ENCODE measurements at places on chromosomes 13 and 19.

DNA sequence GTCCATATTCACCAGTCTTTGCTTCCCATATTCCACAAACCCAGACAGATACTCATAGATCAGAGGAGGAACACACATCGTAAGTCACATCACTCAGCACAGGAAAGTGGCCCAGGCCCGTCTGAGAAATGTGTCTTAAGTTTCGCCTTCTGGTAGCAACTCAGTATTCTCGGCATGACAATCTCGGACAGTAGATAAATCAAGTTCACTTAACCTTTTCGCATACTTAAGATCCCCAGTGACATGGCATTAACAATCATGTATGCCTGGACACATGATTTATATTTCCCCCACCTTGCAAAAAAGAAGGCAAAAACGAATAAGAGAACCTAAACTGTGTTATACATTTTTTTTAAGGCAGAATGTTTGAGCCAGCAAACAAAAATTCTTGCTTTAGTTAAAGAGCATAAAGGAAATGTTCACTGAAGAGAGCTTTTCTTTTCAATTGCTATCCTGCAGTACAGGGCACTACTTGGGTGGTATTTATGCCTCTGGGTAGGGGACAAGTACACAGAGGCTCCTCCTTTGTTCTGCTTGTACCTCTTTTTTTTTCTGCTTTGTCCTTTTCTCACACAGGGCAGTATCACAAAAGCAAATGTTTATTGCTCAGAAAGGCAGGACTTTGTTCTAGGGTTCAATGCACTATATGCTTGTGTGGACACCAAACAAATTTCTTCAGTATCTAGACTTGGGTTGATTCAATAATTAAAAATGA is 360.6 kb downstream of the TDRD3 start:
- no peak for DNase-seq

GRCh38 chr19:1913781-1914577 is 8.8 kb downstream of the ADAT3 start:
- no peak for DNase-seq

DNA sequence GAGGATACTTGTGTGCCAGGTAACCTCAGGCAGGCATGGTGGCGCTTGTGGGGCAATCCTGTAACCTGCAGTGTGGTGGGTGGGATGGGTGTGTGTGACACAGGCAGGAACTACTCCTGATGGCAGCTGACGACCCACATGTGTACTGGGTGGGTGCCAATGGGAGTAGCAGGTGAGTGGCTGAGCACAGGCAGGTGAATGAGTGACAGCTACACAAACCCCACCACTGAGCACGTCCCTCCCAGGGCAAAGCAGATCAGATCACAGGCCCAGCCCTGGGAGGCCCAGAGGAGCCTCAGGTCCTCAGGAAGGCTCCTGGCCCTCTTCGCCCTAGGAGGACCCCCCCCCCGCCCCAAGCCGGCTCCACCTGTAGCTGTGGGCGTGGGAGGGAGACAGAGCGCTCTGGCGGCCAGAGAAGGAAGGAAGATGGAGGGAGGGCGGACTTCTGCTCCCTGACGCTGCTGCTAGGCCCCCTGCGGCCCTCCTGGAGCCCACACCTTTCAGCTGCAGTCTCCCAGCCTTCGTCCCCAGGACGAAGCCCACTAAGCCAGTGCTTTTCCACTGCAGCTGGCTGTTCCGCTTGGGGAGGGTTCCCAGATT is 1.3 kb upstream of the ZNF181 start:
- no peak for DNase-seq

DNA sequence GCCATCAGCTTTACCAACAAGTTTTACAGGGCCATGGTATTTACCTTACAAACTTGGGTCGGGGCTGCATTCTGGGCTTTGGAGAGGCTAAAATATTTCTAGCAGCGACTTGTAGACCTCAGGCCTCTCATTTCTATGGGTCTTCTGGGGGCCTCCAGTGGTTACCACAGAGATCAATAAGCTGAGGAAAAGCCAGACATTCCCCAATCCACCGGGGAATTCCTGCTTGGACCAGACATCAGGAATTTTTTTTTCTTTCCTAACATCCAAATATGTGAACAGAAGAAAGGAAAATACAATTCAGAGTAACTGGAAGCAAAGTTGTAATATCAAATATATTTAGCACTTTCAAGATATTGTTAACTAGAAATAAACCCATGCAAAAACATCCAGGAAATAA is 1.5 kb downstream of the DZIP1 start:
- no peak for DNase-seq

- DNase-seq = no peak
These were observed 125.5 kb upstream of the UQCRFS1 start for GRCh38 chr19:29338480-29338879.

DNA sequence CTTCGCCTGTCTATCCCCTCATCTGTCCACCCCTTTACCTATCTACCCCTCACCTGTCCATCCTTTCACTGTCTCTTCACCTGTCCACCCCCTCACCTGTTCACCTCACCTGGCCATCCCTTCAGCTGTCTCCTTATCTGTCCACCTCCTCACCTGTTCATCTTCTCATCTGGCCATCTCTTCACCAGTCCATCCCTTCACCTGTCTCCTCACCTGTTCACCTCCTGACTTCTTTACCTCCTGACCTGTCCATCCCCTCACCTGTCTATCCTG is 13.2 kb upstream of the KANK2 start:
- DNase-seq = no peak

- no peak for DNase-seq
These were observed 1.3 kb downstream of the CCDC9 start for GRCh38 chr19:47257411-47258169.

- no peak for DNase-seq
These were observed 130.6 kb downstream of the DLEU7 start for GRCh38 chr13:50712881-50713280.

GRCh38 chr13:50025436-50025835 is 10.2 kb downstream of the KCNRG start:
- DNase-seq = no peak

DNA sequence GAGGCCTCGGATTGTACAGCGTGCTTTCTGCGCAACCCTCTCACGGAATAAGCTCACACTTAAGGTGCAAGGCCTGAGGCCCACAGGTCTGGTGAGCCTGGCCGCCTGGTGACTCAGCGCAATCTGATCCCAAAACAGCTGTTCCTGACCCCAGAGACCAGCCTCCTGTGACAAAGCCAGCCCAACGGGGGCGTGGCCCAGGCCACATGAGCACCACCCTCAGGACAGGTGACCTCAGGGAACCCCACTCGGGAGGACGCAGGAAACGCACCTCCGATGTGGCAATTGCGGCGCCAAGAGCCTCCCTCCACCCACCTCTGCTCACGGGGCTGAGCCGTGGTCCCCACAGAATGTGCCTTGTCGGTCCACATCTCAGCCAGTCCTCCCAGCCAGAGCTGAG is 26.4 kb downstream of the GRTP1 start:
- no peak for DNase-seq

GRCh38 chr19:3096267-3096901 is 2.2 kb downstream of the GNA11 start:
- DNase-seq = no peak

DNA sequence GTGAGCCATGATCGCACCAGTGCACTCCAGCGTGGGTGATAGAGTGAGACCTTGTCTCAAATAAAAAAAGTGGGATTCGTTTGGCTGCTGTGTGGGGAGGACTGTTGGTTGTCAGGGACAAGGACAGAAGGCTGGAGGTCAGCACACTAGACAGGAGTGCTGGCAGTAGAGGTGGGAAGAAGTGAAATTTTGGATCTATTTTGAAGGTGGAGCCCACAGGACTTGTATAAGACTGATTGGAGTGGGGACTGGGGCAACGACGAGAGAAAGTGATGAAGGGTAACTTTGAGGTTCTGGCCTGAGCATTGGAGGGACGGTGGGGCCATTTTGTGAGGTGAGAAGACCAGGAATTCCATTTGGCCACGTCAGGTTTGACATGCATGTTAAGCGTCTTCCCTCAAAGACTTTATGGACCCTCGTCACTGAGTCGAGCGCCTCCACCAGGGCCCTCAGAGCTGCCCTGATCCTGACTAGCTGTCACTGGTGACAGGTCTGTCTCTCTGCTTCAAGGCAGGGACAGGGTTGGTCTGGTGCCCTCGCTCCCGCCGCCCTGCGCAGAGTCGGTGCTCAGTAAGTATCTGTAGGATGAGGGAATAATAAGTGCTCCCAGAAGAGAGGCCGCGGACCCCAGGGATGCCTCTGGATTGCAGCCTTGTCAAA is 673 bp downstream of the CTU1 start:
- DNase-seq = no peak

- no peak for DNase-seq
These were observed 22.2 kb downstream of the PPP2R1A start for GRCh38 chr19:52211926-52212571.

All from effector memory CD4-positive, alpha-beta T cell (primary cell).